ENCODE measurements at places on chromosomes 6 and 20. TPM values are rescaled to one million over a fixed set of nuclear protein-coding genes. Genes with fewer than 3 reads are reported as not detected.

CLIC5 gene
- 10.9 TPM for total RNA-seq

BPIFB1 gene
- total RNA-seq = not detected

SMIM28 gene
- not detected for total RNA-seq

VWA7 gene
- 0.74 TPM for total RNA-seq

PLN gene
- not detected for total RNA-seq

GRCh38 chr6:23006656-23007055 lies 437.3 kb downstream of the HDGFL1 start:
- DNase-seq = no peak

- DNase-seq = no peak
Measured at GRCh38 chr6:56684342-56685101, 41.8 kb upstream of the DST start.

GRCh38 chr6:22821664-22822320 lies 252.4 kb downstream of the HDGFL1 start:
- no peak for DNase-seq

GRCh38 chr6:136446579-136447187 lies 103.5 kb downstream of the MAP7 start:
- no peak for DNase-seq

DNA sequence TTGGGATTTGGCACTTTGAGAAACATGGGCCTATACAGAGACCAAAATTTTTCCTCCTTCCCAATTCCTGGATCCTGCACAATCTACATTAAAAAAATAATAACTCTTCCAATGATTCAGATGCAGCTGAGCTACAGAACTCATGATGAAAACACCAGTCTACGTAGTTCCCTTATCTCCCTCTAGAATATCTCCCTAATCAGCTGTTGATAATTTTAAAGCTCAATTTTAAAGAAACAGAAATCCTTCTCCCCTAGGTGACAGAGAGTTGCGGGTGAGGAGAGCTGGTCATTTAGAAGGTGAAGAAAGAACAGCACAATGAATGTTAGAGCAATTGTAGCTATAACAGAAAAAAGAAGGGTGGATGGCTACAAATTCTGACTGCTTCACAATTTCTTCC lies 175.6 kb upstream of the KCNK16 start:
- DNase-seq = no peak
